ENCODE measurements at places on chromosomes 2 and 18. TPM values are rescaled to one million over a fixed set of nuclear protein-coding genes. Genes with fewer than 3 reads are reported as not detected.

The POTEJ gene
- total RNA-seq = 0.11 TPM

The FAM124B gene
- total RNA-seq = 6.8 TPM

The PMAIP1 gene
- total RNA-seq = 1.3 TPM

The SOWAHC gene
- total RNA-seq = 8.5 TPM

The FMNL2 gene
- 150 TPM for total RNA-seq

The LAPTM4A gene
- 159 TPM for total RNA-seq

DNA sequence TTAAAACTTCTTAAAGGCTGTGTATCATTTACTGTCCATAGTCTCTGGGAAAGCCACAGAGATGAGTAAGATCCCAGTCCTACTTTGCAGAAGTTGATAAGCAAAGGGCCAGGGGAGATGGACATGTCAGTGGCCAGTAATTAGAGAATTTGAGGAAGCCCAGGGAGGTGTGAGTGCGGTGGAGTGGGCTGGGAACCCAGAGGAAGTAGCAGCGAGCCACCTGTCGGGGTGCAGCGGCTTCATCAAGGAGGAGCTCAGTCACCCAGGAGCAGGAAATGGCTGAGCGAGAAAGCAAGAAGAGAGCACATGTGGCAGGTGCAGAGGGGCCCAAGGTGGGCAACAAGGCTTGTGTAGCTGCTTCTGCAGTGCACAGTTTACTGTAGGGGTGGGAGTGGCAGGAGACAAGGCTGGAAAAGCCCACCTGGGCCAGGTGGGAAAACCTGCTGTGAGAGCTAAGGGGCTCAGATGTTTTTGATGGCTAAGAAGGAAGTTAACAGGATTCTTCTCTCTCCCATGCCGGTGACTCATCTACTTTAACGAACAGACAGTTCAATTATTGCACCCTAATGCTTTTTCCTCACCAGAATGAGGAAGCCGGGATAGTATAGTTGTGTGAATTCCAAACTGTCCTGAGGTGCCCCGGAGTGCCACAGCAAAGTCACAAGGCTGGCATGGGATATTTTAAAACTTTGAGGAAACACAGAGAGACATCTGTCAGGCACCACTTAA lies 34.8 kb upstream of the MGAT5 start:
- H3K27me3 ChIP-seq = no peaks in the 10 kb centered on the region
- no peak overlapping the region for H3K27ac ChIP-seq
- no peaks in the 10 kb centered on the region for H3K36me3 ChIP-seq
- H3K4me1 ChIP-seq = peaks cover 12% of the 10 kb centered on the region
- H3K4me3 ChIP-seq = no peak overlapping the region
- DNase-seq = no peak

- no peaks in the 10 kb centered on the region for H3K4me1 ChIP-seq
- H3K27me3 ChIP-seq = no peaks in the 10 kb centered on the region
- H3K4me3 ChIP-seq = no peak overlapping the region
- no peak for DNase-seq
- no peaks in the 10 kb centered on the region for H3K36me3 ChIP-seq
These were observed 265.4 kb upstream of the TFPI start for GRCh38 chr2:187819624-187820023.

DNA sequence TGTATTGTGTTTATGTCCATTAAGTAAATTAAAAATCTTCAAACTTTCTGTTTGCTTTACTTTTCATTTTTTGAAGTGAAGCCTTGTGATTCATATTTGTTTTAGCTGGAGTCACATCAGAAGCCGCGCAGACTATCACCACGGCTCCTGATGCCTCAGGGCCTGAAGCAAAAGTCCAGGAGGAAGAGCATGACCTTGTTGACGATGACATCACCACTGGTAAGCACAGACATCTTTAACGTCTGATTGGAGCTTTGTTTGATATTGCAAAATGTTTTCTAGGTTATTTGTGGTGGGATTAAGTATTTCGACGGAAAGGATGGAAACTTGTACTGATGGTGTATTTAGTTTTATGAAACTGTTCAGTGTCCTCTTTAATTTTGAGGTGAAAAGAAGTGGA lies 164.8 kb downstream of the WDR7 start:
- H3K4me3 ChIP-seq = no peak overlapping the region
- no peaks in the 10 kb centered on the region for H3K4me1 ChIP-seq
- no peak overlapping the region for H3K27ac ChIP-seq
- DNase-seq = no peak
- H3K36me3 ChIP-seq = no peaks in the 10 kb centered on the region

DNA sequence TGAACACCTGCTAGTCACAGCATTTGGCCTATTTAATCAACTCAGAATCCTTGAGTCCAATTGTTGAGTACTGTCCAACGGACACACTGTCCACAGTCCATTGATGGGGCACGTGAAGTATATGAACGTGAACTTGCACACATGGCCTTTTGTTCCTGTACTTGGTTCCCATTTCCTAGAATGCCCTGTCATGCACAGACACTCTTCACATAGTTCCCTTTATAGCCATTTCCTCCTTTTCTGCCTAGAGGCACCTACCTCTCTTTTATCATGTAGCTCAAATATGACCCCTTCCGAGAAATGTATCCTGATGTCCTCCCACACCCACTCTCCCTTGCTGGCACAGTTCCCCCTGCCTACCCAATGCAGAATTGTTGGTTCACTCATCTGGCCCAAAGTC lies 8.7 kb upstream of the CRYGA start:
- peaks cover 2% of the 10 kb centered on the region for H3K36me3 ChIP-seq
- no peaks in the 10 kb centered on the region for H3K27me3 ChIP-seq
- DNase-seq = no peak

GRCh38 chr2:113857464-113857863 lies 32.4 kb upstream of the ACTR3 start:
- H3K4me1 ChIP-seq = no peaks in the 10 kb centered on the region
- H3K27me3 ChIP-seq = no peaks in the 10 kb centered on the region
- DNase-seq = no peak
- H3K4me3 ChIP-seq = no peak overlapping the region

GRCh38 chr2:120464448-120464931 lies 118.6 kb downstream of the INHBB start:
- DNase-seq = no peak
- peaks cover 24% of the 10 kb centered on the region for H3K4me1 ChIP-seq
- H3K4me3 ChIP-seq = no peak overlapping the region
- no peaks in the 10 kb centered on the region for H3K36me3 ChIP-seq
- H3K27me3 ChIP-seq = peaks cover 15% of the 10 kb centered on the region

DNA sequence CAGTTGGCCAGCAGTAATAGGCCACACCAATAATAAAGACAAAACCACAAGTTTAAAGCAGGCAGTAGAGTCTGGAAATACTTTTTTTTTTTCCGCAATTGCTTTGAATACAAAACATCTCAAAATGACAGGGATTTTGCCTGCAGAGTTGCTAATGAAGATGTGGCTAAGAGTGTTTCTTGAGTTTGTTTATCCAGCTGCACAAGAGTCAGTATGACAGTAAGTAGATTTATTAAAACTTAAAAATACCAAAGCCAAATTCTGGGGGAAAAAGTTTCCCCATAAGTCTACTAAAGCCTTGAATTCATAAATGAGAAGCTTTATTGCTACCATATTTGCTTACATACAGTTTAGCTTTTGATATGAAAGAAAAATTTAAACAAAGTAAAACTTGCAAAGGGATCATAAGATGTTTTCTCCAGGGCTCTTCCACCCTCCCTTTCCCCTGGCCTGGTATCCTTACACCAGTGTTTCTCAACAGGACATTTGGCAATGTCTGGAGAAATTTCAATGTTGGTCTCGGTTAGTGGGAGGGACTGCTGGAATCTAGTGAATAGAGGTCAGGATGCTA lies 3.9 kb upstream of the DSEL start:
- H3K36me3 ChIP-seq = no peaks in the 10 kb centered on the region
- DNase-seq = no peak
- H3K27me3 ChIP-seq = no peaks in the 10 kb centered on the region
- H3K4me1 ChIP-seq = peaks cover 8% of the 10 kb centered on the region
- H3K27ac ChIP-seq = peak overlapping the region; percentile 8

DNA sequence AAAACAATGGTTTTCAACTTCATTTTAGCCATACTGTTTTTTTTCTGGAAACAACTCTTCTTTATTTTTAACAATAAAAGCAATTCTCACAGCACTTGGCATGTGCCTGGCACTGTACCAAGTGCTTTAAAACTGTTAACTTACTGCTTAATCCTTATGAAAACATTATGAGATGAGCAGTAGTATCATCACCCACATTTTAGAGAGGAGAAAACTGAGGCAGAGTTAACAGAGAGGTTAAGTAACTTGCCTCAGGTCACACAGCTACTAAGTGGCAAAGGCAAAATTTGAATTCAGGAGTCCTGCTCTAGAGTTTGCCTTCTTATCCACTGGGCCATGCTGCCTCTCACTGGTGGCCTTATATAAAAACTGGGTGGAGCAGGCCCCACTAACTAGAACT lies 23.2 kb downstream of the CTIF start:
- H3K4me1 ChIP-seq = peaks cover 3% of the 10 kb centered on the region
- H3K4me3 ChIP-seq = no peak overlapping the region
- no peak overlapping the region for H3K27ac ChIP-seq
- H3K36me3 ChIP-seq = no peaks in the 10 kb centered on the region
- H3K27me3 ChIP-seq = no peaks in the 10 kb centered on the region
- DNase-seq = no peak

DNA sequence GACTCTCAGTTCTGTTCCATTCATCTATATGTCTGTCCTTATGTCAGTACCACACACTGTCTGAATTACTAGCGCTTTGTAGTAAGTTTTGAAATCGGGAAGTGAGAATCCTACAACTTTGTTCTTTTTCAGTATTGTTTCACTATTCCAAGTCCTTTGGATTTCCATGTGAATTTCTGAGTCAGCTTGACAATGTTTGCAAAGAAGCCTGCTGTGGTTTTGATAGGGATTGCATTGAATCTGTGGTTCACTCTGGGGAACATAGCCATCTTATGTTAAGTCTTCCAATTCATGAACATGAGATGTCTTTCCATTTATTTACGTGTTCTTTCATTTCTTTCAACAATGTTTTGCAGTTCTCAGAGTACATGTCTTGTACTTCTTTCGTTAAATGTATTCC lies 15.0 kb downstream of the SLC3A1 start:
- no peaks in the 10 kb centered on the region for H3K27me3 ChIP-seq
- H3K27ac ChIP-seq = no peak overlapping the region
- DNase-seq = no peak

DNA sequence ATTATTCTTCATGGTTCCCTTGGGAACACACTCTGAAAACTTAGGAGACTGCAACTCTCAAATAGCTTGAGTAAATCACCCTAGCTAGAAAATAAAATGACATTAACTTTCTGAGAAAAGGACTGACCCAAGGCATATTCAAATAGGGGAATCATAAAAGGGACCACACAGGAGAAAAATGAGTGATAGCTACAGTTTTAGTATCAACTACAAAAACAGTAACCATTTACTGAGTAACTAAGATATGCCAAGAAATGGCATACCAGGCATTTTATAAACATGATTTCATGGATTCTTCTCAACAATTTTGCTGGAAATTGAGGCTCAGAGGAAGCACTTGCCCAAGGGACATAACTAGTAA lies 84.5 kb downstream of the AFF3 start:
- DNase-seq = no peak
- peaks cover 6% of the 10 kb centered on the region for H3K4me1 ChIP-seq
- no peak overlapping the region for H3K27ac ChIP-seq
- peaks cover 3% of the 10 kb centered on the region for H3K36me3 ChIP-seq
- H3K4me3 ChIP-seq = no peak overlapping the region
- no peaks in the 10 kb centered on the region for H3K27me3 ChIP-seq

DNA sequence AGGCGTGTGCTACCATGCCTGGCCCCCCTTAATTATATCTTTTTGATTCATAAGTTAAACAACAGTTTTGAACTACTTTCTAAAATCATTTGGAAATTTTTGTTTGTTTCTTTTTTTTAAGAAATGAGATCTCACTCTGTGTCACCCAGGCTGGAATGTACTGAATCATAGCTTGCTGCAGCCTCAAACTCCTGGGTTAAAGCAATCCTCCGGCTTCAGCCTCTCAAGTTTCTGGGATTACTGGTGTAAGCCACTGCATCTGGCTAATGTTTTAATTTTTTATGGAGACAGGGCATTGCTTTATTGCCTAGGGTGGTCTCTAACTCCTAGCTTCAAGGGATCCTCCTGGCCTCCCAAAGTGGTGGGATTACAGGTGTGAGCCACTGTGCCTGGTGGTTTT lies 71.5 kb downstream of the BABAM2 start:
- H3K4me1 ChIP-seq = no peaks in the 10 kb centered on the region
- H3K36me3 ChIP-seq = no peaks in the 10 kb centered on the region
- H3K27me3 ChIP-seq = no peaks in the 10 kb centered on the region
- DNase-seq = no peak

DNA sequence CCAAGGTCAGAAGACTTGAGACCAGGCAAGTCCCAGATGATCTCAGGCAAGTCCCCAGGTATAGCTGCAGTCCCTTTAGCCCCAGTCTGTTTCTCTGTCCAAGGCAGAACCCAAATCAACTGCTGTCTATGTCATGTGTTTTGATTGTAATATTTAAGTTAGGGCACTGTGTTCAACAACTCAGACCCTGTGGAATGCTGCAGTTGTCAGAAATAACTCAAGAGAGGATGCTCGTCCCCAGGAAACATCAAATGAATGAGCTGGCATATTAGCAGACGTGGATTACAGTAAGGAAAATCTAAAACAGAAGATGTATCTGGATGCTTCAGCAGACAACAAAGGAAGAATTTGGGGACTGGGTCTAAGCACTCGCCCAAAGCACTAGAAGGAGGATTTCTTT lies 70.1 kb downstream of the BCL11A start:
- H3K27me3 ChIP-seq = no peaks in the 10 kb centered on the region
- H3K4me1 ChIP-seq = peaks cover 10% of the 10 kb centered on the region
- no peak overlapping the region for H3K27ac ChIP-seq
- DNase-seq = no peak

GRCh38 chr2:201433394-201433995 lies 17.8 kb downstream of the TRAK2 start:
- H3K4me3 ChIP-seq = no peak overlapping the region
- no peaks in the 10 kb centered on the region for H3K27me3 ChIP-seq
- H3K27ac ChIP-seq = no peak overlapping the region
- no peaks in the 10 kb centered on the region for H3K36me3 ChIP-seq

DNA sequence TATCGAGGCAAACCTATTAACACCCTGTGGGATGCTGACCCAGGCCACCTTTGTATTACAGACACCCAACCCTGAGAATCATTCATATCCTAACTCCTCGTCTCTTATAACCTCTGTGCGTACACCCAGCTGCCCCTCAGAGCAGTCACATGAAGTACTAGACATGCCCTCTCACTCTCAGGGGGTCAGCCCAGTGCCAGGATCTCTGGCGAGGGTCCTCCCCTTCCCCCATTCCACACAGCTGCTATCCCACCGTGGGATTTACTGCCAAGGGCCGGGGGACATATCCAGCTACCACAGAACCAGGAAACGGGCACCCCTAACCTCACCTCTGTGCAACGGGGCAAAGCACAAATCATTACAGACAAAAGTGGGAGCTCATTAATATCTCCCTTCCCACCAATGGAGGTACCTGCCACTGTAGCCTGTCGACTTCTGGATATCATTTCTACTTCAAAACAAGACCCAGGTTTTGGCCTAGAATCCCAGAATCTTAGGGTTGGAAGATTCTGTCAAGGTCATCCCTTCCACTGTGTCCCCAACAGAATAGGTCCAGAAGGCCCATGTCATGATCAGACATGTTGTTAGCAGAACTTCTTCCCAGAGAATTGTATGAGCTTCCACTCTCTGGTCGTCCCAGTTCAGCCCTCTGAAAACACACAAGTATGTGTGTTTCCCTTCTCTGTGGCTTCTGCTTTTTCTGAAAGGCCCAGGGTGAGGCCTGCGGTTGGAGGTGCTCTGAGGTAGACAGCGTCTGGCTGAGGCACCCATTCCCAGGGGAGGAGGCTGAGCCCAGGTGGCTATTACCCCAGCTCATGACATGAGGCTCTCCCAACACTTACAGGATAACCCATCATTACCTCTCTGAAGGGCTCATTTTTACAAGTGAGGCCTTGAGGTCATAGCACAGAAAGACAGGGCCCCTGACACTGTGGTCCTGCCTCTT lies 1.7 kb downstream of the TMBIM1 start:
- peaks cover 45% of the 10 kb centered on the region for H3K4me1 ChIP-seq
- DNase-seq = no peak
- H3K27ac ChIP-seq = peak overlapping the region; percentile 82
- H3K36me3 ChIP-seq = no peaks in the 10 kb centered on the region
- peaks cover 4% of the 10 kb centered on the region for H3K27me3 ChIP-seq

All from spinal cord (tissue), 10 donors.